Esophagus squamous epithelium (tissue), 5 donors: ENCODE measurements at places on chromosomes 2 and 18. TPM values are rescaled to one million over a fixed set of nuclear protein-coding genes. Genes with fewer than 3 reads are reported as not detected.

- H3K4me3 ChIP-seq: no peak overlapping the region
- H3K36me3 ChIP-seq: no peaks in the 10 kb centered on the region
- no peak overlapping the region for H3K27ac ChIP-seq
- H3K4me1 ChIP-seq: peaks cover 44% of the 10 kb centered on the region
- no peaks in the 10 kb centered on the region for H3K27me3 ChIP-seq
Observed at GRCh38 chr2:25324251-25324650, 17.5 kb downstream of the DNMT3A start.

LOXHD1 gene
- not detected for total RNA-seq

DNA sequence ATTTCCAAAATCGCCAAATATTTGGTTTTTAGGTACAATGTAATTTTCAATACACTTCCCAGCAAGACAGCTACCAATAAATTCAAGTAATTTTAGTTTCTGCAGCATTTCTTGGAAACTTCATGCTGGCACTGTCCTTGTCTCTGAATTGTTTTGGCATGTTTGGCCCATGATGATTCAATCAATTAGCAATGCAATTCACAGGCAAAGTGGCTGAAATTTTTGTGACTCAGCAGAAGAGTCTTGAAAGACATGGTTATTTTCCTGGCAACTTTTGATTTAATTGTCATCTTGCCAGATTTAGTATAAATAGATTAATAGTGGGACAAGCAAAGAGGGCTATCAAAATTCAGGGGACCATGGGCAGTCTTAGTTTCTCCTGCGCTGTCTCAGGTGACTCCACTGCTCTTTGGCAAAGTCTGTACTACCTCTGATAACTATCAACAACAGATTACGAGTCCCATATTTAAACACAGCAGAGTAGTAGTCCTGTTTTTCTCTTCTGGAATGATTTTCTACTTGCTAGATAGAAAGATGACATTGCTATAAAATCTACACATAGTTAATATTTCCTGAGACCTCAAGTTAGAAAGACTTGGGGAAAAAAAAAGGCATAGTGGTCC is 88.9 kb upstream of the CYP26B1 start:
- no peak overlapping the region for H3K27ac ChIP-seq
- no peaks in the 10 kb centered on the region for H3K36me3 ChIP-seq
- no peak for DNase-seq
- peaks cover 14% of the 10 kb centered on the region for H3K4me1 ChIP-seq

- H3K36me3 ChIP-seq: no peaks in the 10 kb centered on the region
- H3K4me1 ChIP-seq: peaks cover 6% of the 10 kb centered on the region
- no peak for DNase-seq
- no peak overlapping the region for H3K27ac ChIP-seq
Observed at GRCh38 chr2:239926587-239927232, 98.4 kb downstream of the NDUFA10 start.

TMEM178A gene
- not detected for total RNA-seq

LRRTM1 gene
- total RNA-seq: not detected

IGFBP2 gene
- 159 TPM for total RNA-seq

GRCh38 chr2:232075859-232076258 is 114.3 kb downstream of the DIS3L2 start:
- H3K4me3 ChIP-seq: no peak overlapping the region
- H3K4me1 ChIP-seq: no peaks in the 10 kb centered on the region
- no peaks in the 10 kb centered on the region for H3K36me3 ChIP-seq

APOB gene
- 0.19 TPM for total RNA-seq

- H3K4me3 ChIP-seq: no peak overlapping the region
- H3K27me3 ChIP-seq: no peaks in the 10 kb centered on the region
- H3K36me3 ChIP-seq: no peaks in the 10 kb centered on the region
- H3K27ac ChIP-seq: no peak overlapping the region
Observed at GRCh38 chr2:203989521-203989920, 53.0 kb downstream of the ICOS start.

DNA sequence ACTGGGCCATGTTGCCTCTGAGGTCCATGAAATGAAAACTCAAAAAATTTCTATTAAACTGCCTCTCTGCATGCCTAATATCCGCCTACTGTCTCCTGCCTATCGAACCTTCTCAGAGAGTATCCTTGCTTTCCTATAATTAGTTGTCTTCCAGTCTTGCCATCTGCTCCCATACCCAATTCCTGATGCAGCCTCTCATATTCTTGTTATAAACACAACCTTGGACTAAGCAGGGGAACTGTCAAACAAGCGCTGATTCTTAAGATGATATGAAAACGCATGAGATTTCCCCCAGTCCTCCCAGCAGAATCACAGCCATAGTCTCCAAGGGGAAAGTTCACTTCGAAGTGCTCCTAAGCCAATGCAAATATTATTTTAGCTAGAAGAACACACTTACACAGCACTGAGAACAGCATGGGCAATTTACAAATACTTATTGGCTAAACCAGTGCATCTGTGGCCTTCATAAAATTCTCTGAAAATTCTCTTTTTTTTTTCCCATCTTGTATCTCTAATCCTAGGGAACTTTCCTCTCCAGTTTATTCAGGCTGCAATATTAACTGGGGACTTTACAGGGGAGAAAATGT is 471.6 kb downstream of the MBD2 start:
- H3K36me3 ChIP-seq: no peaks in the 10 kb centered on the region
- H3K4me1 ChIP-seq: no peaks in the 10 kb centered on the region
- H3K27me3 ChIP-seq: no peaks in the 10 kb centered on the region
- no peak for DNase-seq

GRCh38 chr2:149603248-149603647 is 15.7 kb upstream of the MMADHC start:
- H3K36me3 ChIP-seq: no peaks in the 10 kb centered on the region
- H3K4me1 ChIP-seq: no peaks in the 10 kb centered on the region
- H3K27me3 ChIP-seq: no peaks in the 10 kb centered on the region
- H3K4me3 ChIP-seq: no peak overlapping the region

ANKMY1 gene
- total RNA-seq: 8.2 TPM

IMPA2 gene
- 235 TPM for total RNA-seq

DNA sequence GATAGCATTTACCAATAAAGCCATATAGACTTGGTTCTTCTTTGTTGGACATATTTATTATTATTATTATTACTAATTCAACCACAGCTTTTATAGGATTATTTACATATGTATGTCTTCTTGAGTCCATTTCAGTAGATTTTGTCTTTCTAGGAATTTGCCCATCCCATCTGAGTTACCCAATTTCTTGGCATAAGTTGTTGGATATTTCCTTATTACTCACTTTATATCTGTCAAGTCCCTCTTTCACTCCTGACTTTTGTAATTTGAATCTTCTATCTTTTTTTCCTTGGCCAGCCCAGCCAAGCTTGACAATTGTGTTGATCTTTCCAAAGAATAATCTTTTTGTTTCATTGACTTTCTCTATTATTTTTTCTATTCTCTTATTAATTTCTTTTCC is 543.7 kb downstream of the SUCLG1 start:
- no peak for DNase-seq
- H3K4me1 ChIP-seq: no peaks in the 10 kb centered on the region
- no peak overlapping the region for H3K4me3 ChIP-seq
- H3K36me3 ChIP-seq: no peaks in the 10 kb centered on the region
- H3K27ac ChIP-seq: no peak overlapping the region

GRCh38 chr18:63192885-63193349 is 126.7 kb downstream of the BCL2 start:
- no peaks in the 10 kb centered on the region for H3K36me3 ChIP-seq
- H3K27me3 ChIP-seq: no peaks in the 10 kb centered on the region
- no peak overlapping the region for H3K4me3 ChIP-seq
- peaks cover under 1% of the 10 kb centered on the region for H3K4me1 ChIP-seq

RNU2-63P gene
- not detected for total RNA-seq
